ENCODE measurements at places on chromosomes 16 and 17. TPM values are rescaled to one million over a fixed set of nuclear protein-coding genes. Genes with fewer than 3 reads are reported as not detected.

Gene EVPLL
- total RNA-seq, result not detected

Gene KRTAP3-2
- not detected for total RNA-seq

Gene CCL2
- total RNA-seq, result 99.3 TPM

Gene STAC2
- not detected for total RNA-seq

Data from fibroblast of villous mesenchyme (primary cell).